ENCODE measurements at places on chromosomes 1 and 21.
A peak's percentile ranks its signal among the peaks of the same experiment; 100 is the strongest.

GRCh38 chr1:15640667-15641066, 23.4 kb downstream of the DDI2 start:
- no peak for DNase-seq

DNA sequence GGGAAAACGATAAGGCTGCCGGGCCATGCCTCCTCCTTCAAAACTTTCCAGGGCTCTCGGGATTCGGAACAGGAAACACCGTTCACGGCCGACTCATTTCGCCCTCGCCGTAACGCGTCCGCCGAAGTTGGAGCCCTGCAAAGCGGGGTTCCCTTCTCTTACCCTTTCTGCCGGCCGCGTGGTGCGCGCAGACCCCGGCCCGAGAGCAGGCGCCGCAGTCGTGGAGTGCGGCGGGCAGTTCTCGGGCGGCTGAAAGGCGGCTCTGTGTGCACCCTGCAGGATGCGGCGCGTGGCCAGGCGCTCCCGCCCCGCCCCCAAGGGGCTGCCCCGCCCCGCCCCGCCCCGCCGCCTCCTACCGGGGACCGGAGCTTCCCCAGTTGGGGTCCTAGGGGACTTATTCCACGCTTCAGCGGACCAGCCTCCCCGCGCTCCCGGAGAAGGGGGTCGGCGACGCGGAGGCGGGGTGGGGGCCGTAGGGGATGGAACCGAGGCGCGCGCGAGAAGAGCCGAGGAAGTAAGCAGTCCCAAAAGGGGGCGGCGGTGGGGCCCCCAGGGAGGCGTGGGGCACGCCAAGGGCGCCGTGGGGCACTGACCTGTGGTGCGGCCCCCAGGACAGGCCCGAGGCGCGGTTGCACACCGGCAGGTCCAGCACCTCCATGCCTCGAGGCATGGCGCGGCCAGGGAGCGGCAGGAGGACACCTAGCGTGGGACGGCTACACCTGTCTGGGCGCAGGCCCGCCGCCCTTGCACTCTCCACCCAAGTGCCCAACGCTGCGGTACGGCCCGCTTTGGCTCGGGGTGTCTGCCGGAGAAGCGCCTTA, at the start of gene MCOLN2:
Gene MCOLN2, minus strand, starts transcription at position 268 of the 821 bp plus-strand sequence. Its CDS starts 241 bp downstream, at position 27.
- DNase-seq = no peak

GRCh38 chr1:154179946-154180687, 11.8 kb downstream of the TPM3 start:
- peak; percentile 89 for DNase-seq

GRCh38 chr21:46598581-46599572, 6.0 kb downstream of the S100B start:
- DNase-seq = no peak

GRCh38 chr1:211537253-211537652, 41.7 kb downstream of the SLC30A1 start:
- no peak for DNase-seq

DNA sequence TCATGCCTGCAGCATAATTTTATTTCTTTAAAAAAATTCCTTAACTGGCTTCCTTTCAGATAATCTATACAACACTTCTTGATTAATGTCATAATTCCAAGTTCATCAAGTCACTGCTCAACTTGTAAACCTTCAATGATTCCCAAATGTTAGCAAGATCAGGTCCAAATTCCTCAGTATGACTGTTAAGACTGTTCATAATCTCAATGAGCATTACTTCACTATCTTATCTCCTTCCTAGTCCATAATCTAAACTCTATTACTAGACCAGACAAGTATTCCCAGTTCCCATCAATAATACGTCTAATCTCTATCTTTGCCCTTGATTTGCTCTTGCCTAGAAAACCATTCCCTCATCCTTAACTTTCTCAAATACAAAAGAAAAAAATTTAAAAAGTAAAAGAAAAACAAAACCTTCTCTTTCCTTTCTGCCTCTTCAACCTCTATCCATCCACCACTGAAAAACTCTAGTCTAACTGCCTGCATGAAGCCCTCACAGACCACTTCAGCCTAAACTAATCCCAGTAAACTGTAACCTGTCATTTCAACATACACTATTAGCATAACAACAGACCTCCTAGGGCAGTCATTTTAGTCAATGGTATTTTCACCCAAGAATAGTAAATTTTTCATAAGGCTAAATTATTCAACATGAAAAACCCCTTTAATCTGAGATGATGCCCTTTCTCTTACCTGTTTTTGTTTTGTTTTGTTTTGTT, 15.5 kb downstream of the LUZP1 start:
- no peak for DNase-seq

DNA sequence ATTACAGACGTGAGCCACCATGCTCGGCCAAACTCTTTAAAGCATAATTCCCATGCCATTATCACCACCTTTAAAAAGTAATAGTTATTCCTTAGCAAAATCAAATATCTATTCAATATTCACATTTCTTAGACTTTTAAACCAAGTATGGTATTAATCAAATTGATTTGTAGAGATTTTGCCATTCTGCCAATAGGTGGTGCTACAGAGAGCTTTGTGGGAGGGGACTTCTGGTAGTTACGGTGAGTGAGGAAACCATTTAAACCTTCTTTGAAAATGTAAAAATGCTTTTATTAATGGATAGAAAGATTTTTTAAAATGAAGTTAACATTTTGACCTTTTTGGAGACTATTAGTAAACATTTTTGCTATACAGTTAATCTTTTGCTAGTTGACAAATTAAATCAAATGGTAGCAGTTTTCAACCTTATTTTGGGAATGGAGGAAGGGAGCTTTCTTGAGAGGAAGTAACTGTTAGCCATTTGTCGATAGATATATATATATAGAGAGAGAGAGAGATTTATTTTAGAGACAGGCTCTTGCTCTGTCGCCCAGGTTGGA, 19.3 kb downstream of the IARS2 start:
- peak; percentile 11 for DNase-seq

GRCh38 chr21:45441431-45442255, 36.7 kb downstream of the COL18A1 start:
- DNase-seq = no peak

DNA sequence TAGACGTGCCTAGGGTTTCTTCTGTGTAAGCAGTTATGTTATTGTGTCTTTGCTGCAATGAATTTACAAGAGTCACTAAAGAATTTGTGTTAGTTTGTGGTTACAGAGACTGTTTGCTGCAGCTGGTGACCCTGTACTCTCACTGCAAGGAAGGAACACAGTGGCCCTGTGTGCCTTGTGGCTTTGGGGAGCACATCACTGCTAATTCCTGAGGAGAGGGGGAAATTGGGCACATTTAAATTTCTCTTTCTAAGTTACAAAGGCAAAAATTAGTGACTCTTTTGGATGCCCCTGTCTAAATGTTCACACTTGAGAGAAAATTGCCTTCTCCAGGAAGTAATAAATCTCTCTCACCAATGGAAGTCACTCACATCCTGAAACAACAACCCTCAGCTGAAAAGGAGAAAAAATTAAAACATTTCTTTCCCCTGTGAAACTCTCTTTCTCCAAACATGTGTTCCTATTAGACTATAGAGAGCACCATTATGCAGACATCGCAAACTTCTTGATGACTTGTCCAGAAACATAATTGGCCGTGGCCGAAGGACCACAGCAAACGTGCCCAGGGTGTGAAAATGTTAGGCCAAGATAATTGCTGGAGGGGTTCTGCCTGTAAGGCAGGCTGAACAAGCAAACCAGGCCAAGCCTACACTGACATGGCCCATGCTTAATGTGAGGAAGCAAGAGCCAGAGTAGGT, 32.3 kb upstream of the SPAG17 start:
- DNase-seq = no peak

DNA sequence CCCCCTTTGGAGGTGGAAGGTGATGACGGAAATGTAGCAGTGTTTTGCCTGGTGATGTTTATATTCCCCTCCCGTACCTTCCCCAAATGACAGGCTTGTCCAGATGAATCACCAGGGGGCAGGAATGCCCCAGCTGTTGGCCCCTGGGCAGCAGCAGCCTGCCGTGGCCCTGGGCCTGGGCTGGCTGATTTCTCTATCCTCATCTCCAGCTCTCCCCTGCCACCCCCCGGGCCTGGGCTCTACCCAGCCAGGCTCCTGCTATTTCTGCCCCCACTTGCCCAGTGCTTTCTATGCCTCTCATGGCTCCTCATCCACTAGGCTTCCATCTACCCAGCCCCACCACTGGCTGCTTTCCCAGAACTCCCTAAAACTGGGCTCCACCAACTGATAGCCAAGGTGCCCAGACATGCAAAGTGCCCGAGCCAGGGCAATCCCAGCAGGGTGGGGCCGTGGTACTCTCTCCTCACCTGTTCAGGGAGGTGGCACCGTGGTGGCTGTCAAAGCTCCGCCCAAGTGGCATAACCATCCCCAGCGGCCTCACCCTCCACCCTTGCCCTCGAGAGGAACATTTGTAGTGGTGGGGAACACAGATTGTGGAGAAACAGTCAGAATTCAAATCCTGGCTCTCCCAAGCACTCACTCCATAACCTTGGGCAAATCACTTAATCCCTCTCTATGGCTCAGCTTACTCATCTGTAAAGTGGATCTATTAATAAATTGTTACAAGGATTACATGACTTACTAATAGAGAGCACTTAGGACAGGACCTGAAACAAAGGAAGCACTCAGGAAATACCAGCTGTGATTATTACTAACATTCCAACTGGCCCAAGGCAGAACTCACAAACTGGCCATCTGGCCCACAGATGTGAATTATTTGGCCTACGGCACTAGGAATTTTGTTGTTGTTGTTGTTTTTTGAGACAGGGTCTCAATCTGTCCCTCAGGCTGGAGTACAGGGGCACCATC, 12.8 kb upstream of the ECE1 start:
- no peak for DNase-seq

DNA sequence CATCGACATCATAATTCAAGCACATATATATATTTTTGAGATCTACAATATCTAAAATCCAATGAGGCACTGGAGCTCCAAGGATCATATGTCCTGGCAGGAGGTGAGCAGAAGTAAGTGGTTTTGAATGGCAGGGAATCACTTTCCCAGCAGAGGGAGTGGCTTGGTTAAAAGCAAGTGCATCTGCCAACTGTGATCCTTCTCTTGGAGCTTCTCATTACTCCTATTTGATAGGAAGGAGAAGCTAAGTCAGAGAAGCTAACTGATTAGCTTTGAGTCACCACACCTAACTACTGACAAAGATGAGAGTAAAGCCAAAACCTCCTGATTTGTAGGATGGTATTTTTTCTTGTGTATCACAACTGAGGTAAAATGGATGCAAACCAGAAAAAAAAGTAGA, 55.0 kb downstream of the ALG14 start:
- no peak for DNase-seq

GRCh38 chr1:161932668-161933067, 91.0 kb downstream of the OLFML2B start:
- no peak for DNase-seq

DNA sequence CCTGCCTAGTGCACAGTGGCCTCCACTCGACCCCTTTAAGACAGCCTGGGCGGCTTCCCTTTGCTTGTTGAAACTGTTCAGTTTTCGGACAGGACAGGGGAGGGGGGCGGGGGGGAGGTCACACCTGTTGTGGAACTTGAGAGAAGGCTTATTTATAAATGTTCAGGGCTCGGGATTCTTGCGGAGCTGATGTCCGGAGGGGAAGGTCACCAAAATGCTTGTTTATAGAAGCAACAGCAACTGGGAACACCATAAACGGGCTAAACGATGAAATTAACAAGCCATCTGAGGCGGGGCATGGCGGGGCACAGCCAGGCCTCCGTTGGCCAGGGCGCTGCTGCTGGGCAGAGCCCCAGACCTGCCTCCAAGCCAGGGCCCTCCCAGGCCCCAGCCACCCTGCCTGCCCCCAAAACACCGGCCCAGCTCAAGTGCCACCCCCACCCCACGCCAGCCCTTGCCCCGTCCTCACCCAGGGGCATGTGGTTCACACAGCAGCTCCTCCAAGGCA, 59.8 kb upstream of the CASZ1 start:
- no peak for DNase-seq

- no peak for DNase-seq
Measured at GRCh38 chr1:40978886-40979240, 633 bp upstream of the CTPS1 start.

DNA sequence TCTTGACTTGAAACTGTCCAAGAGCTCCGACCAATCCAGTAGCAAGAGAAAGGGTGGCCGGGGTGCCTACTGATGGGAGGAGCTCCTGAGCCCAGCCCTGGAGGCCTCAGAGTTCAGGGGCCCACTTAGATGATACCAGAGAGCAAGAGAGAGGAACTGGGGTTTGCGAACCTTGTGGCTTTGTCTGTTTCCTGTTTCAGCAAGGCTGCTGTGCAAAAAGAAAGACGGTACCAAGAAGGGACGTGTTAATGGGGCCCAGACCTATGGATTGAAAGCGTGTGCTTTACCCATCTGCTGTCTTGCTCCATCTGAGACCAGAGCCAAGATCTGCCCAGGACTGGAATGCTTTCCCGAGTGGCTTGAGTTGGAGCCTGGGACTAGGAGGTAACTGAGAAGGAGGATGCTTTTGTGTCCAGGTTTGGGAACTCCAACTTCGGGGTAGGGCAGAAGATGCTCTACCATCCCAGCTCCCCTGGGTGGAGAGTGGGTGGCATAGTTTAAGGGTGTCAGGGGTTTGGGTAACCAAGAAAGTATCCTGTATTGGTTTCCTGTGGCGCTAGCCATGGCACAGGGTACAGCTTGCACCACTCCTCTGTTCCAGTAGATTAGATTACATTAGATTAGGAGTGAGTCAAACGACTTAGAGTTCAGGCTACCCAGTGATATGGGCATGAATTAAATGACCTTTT, at the start of gene TRAF3IP3:
Gene TRAF3IP3, plus strand, starts transcription at position 128 of the 689 bp plus-strand sequence. CDS start 3,987 bp downstream, outside the sequence.
- peak; percentile 96 for DNase-seq

GRCh38 chr1:93021539-93022134, 57.4 kb upstream of the MTF2 start:
- peak; percentile 77 for DNase-seq

All from AML-193 (cell line).